ENCODE measurements at places on chromosomes 5 and 9.

DNA sequence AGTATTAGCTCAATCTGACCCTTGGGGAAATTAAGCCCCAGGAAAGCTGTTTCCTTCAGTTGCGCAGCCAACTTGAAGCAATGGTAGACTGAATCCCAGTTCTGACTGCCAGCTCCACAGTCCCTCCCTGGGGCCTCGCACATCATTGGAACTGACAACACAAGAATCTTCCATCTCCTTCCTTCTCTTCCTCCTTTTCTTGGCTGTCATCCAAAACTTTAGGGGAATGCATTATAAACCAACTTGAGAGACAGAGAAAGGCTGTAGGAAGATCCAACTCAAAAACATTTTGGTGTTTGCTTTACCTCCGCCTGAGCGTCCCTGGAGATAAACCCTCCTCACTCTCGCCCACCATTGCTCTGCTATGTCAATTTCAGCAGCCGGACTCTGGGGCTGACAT lies 16.6 kb downstream of the KCNIP1 start:
- DNase-seq = no peak

GRCh38 chr5:87081511-87082372 lies 185.9 kb upstream of the RASA1 start:
- peak; percentile 23 for DNase-seq

- DNase-seq = no peak
Observed at GRCh38 chr9:93024986-93025630, 33.4 kb upstream of the SUSD3 start.

GRCh38 chr9:5352637-5353248 lies 13.1 kb upstream of the RLN1 start:
- no peak for DNase-seq

DNA sequence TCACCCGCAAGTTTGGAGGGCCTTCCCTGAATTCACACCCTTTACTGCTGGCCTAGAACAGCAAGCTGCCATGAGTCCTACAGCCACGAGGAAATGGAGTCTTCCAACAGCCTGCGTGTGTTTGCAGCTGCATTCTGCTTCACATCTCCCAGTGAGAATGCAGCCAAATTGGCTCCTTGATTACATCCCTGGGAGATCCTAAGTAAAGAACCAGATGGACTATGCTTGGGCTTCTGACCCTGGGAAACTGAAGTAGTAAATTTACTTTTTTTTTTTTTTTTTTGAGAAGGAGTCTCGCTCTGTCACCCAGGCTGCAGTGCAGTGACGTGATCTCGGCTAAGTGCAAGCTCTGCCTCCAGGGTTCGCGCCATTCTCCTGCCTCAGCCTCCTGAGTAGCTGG lies 617.0 kb upstream of the CDH18 start:
- DNase-seq = no peak

GRCh38 chr9:13181652-13182051 lies 97.8 kb downstream of the MPDZ start:
- DNase-seq = no peak
